Testis (tissue), 5 donors: ENCODE measurements at places on chromosomes 7 and 10.
A peak's percentile ranks its signal among the peaks of the same experiment; 100 is the strongest.

GRCh38 chr10:102834143-102834542 is 3.1 kb downstream of the CYP17A1 start:
- DNase-seq: no peak

DNA sequence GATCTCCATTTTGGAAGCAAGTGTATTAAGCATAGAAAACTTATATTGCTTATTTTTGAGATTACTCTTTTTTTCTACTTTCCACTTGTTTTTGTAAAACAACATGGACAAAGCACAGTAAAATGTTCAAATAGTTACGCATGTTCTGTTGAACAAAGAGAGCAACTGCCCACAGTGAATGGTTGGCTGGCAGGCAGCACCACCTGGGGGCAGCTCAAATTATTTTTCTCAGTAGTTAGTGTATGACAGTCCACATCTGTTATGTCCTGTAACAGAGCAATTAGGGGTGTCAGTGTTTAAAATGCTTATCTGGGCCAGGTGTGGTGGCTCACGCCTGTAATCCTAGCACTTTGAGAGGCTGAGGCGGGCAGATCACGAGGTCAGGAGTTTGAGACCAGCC is 46.1 kb upstream of the CACUL1 start:
- DNase-seq: peak; percentile 60

DNA sequence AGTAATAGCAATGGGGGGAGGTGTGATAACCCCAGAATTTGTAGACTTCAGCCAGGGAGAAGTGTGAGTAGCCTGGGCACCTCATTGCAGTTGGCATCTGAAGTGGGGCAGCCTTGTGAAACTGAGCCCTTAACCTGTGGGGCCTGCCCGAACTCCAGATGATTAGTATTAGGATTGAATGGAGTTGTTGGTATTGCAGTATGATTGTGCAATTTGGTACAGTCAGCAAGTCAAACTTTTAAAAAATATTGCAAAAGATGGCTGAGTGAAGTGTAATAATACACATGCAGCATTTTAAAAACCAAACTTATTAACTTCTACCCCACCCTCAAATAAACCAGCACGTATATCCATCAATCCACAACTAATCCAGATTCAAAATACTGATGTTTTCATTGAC is 9.3 kb downstream of the RBM33 start:
- no peak for DNase-seq

GRCh38 chr7:6246251-6246917 is 26.0 kb downstream of the CYTH3 start:
- no peak for DNase-seq

DNA sequence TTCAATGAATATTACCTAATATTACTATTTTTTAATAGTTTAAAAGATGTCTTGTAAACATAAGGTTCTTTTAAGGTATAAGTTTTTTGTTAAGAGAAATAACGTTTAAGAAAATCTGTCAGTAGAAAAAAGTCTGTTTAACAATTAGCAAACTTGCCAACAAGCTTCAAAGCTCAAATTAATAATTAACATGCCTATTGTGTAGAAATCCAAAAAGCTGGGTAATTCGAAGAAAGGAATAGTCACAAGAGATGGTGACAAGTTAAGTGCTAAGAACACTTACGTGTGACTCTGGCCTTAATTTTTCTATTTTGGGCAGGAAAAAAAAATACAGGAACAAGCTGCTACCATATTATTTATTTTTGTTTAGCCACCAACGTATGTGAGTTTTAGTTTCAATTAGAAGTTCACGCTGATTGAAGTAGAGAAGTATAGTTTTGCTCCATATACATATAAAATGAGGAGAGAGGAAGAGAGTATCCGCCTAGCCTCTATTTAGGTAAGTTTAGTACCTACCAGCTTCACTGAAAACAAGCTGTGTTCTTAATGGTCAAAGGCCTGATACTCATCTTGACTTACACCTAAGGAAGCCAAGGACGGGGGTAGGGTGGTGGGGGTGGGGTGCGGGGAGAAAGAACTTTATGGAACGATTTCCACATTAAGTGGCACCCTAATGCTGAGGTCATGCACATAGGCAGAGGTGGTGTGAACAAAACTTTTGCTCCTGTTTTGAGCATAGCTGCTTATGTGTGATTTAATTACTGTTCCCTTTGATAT is 43.4 kb upstream of the AGBL3 start:
- no peak for DNase-seq

GRCh38 chr7:93117852-93118530 is at the start of gene SAMD9:
Gene SAMD9 (minus strand): TSS chr7:93117979. CDS start chr7:93106097, 11,882 bp downstream.
- peak; percentile 76 for DNase-seq

DNA sequence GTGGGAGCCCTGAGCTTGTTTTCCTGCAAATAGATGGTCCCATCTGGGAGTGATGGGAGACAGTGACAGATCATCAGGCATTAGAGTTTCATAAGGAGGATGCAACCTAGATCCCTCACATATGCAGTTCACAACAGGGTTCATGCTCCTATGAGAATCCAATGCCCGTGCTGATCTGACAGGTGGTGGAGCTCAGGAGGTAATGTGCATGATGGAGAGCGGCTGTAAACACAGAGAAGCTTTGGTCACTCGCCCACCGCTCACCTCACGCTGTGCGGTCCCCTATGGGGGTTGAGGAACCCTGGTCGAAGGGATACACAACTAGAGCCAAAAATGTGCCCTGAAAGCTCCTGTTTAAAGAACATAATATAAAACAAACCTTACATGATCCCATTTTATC is 88.5 kb upstream of the CREB5 start:
- DNase-seq: no peak

DNA sequence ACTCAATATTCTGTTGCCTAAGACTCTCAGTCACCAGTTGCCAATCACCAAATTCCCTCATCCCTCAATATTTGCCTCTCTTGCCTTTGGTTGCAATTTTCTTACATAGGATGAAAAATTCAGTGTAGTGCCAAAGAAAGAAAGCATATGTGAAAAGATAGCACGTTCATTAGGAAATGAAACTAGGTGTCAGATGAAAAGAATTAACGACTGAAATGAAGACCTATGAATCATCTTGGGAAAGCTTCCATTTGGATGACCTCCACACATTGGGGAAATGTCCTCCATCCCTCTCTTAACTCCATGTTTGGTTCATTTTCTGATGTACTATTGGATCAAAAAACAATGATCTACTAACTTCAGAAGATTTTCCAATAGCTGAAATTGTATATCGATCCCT is 145.1 kb upstream of the MEOX2 start:
- DNase-seq: no peak

DNA sequence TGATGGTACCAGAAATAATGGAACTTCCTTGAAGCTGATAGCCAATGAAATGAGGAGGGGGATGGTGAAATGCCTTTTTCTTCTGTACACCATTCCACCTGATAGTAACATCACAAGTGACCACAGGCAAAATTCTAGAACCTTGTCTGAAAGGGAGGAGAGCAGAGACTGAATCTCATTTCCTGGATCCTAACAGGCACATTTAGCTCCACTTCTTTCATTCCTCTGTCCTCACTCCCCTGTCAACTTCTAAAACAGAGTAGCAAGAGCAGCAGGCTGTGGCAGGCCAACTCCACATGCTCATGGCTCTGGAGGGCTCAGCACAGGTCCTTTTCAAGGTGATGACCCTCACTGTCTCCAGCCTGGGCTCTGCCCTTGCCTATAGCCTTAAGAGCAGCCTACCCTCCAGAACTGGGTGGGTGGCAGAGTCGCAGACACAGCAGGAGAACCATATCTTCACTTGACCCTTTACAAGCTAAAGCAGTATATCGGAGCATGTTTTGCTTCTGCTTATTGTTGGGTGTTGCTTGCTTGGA is at the start of gene LRRC18:
Gene LRRC18 (minus strand): TSS at position 51 of the 536 bp plus-strand sequence. CDS start 25,685 bp downstream, outside the sequence.
- no peak for DNase-seq

DNA sequence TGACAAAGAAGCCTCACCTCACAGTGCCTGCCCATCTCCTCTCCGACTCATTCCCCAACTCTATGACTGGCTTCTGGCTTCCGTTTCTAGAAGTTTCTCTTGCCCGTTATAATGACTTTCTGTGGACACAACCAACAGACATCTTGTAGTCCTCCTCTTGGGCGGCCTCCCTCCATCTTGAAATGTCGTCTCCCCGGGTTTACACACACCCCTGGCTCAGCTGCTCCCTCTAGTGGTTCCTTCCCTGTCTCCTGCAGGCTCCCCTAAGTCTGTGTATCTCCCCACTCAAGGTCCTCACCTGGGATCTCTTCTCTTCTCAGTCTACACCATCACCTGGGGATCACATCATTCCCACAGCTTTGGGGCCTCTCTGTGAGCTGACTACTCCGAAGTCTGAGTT is 123.4 kb upstream of the NEBL start:
- peak; percentile 31 for DNase-seq

- no peak for DNase-seq
Observed at GRCh38 chr7:151558575-151558974, 38.9 kb upstream of the RHEB start.

DNA sequence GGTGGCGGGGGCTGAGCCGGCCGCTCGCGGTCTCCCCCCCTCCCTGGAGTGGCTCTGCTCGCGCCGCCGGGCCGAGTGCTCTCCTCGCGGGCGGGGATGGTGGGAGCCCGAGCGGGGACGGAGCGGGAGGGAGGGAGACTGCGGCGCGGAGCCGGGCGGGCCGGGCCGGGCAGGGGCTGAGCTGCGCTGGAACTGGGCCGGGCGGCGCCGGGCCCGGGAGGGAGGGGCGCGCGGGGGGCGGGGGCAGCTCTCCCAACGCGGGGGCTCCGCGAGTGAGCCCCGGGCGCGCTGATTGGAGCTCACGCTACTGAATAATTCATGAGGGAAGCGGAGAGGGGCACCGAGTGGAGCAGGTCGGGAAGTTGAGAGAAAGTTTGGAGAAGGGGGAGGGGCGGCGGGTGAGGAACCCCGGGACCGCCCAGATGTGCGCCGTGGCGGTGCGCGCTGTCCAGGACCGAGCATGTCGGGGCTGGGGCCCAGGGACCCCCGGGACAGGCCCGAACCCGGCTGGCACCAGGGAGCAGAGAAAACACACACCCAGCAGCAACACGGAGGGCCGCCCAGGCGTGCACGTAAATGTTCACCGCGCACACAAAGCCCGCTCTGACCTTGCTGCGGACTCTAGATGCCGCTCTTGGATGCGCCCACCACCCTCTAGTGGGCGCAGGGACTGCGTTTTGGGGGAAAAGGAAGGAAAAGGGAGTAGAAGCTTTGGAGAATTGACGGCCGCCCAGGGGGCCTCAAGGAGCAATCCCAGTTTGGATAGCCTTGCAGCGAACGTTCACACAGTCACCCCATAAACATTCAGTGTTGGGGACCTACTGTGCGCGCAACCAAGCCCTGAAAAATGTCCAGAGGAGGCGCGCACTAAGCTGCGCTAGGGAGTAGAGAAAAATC is at the start of gene EPHB4:
Gene EPHB4 (minus strand): TSS at position 194 of the 897 bp plus-strand sequence. CDS start 493 bp downstream, outside the sequence.
- peak; percentile 92 for DNase-seq

DNA sequence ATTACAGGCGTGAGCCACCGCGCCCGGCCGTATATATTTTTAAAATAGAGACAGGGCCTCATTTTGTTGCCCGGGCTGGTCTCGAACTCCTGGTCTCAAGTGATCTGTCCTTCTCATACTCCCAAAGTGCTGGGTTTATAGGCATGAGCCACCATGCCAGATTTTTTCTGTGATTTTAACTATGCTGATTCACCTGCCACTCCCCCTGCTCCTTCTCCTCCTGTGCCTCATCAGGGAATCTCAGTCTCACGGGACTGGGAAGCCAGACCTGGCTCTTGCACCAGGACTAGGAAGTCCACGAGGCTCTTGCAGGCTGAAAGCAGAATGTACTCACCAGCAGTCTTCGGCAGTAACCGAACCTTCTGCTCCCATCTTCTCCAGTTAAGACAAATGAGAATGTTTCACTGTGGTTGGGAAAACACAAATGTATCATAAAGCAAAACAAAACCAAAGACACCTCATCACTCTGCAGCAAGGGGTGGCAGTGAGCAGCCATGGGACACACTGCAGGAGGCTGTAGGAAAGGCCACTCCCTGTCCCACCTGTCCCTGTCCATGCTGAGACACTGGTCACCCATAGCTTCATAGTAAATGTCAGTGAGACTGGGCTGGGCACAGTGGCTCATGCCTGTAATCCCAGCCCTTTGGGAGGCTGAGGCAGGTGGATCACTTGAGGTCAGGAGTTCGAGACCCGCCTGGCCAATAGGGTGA is 78.7 kb upstream of the MKRN1 start:
- no peak for DNase-seq

GRCh38 chr10:32256613-32257437 is 90.1 kb downstream of the EPC1 start:
- peak; percentile 75 for DNase-seq

- no peak for DNase-seq
Observed at GRCh38 chr10:133544506-133544905, 17.3 kb downstream of the CYP2E1 start.

DNA sequence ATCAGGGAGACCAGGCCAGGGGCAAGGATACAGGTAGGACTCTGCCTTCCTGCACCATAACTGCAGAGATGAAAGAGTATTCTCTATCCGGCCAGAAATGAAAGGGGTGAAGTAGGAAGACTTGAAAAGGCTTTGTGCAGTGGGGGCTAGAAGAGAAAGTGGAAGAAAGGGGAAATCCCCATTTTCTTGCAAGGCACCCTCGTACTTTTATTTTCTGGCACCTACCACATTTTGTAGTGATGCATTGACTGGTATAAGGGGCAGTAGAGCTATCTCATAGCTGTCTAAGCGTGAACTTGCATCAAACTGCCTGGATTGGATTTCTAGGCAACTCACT is 752 bp upstream of the CAMK2G start:
- no peak for DNase-seq

GRCh38 chr7:64618785-64619456 is 47.0 kb upstream of the ZNF107 start:
- DNase-seq: peak; percentile 43
